ENCODE measurements at places on chromosomes 6 and 20.

- DNase-seq = no peak
Measured at GRCh38 chr6:14987490-14987889, 258.4 kb upstream of the JARID2 start.

GRCh38 chr20:16535277-16535676 is 38.0 kb downstream of the KIF16B start:
- no peak for DNase-seq

GRCh38 chr6:37646097-37646864 is 51.4 kb downstream of the MDGA1 start:
- DNase-seq = no peak

DNA sequence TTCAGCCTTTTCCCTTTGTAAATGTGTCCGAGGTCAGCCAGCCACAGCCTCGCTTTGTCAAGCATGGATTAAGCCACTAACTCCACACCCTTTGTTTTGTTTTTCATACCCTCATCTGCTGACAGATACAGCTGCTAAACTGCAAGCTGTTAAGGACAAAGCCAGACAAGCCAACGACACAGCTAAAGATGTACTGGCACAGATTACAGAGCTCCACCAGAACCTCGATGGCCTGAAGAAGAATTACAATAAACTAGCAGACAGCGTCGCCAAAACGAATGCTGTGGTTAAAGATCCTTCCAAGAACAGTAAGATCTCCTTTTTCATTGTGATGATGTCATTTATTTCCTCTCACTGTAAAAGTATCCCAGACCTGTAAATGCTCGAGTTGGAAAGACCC is 269.3 kb downstream of the ARHGAP18 start:
- DNase-seq = no peak

- no peak for DNase-seq
Measured at GRCh38 chr6:1777921-1778685, 168.4 kb downstream of the FOXC1 start.

DNA sequence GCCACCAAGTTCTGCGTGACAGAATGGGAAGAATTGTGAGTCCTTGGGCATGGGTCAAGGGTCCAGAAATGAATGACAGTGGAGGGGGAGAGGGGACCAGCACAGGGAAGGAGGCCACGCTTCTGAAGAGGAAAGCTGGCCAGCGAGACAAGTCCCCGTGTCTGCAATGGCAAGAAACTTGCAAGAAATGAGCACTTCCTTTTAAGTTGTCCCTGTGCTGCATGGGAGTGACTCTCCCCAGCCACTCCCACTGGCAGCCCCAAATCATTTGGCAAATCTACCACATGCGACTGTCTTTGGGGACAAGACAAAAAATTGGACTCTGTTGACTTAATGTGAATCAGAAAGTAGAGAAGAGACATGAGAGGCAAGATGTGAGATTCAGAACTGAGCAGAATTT is 242.2 kb upstream of the RREB1 start:
- DNase-seq = no peak

GRCh38 chr20:38303908-38304379 is at the start of gene BPI:
BPI (plus strand) TSS chr20:38304156; CDS start chr20:38304224, 68 bp downstream.
- peak; percentile 2 for DNase-seq

DNA sequence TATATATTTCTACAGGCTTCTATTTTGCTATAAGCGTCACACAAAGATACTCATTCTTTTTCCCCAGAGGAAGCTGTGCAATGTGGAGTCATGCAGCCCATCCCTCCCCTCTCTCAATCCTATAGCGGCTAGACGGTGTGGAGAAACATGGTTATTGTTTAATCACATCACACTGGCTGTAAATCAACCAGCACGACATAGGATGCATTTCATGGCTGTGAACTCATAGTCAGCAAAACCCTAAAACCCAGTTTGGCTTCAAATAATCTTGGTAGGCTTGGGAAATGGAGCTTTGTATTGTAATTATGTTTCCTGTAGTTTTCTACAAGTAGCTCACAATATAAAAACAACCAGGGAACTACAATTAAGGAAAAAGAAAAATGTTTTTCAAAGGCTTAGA is 16.8 kb downstream of the FOXC1 start:
- DNase-seq = no peak

DNA sequence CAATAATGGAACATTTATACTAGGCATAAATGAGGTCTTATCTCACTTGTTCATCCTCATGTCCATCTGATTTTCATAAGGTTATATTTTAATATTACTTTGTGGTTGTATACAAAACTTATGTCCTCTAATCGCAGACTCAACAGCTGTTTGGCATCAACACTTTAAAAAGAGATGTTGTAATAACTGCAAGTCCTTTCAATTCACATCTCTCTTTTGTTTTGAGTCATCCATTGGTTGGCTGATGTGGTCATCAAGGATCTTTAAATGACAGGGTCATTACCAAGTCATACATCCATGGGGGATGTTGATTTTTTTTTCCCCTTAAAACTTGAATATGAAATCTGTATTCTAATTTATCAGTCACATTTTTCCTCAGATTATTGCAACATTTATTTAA is 299.4 kb upstream of the NRSN1 start:
- DNase-seq = no peak

DNA sequence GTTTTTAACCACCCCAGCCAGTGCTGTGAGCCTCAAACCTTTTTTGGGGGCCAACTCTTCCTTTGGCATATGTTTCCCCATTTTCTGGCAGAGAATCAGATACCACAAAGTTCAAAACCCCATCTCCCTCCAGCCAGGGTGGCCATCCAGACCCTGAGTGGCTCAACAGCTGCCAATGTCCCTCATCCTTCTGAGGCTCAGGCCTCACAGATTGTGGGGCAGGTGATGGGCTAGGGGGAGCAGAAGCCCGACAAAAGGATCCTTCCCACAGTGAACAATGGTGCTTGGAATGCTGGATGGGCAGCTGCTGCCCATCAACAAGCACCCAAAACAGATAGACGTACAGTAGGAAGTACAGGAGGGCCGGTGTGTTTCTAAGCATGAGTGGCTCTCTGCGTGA is 42.6 kb upstream of the IL17A start:
- no peak for DNase-seq

DNA sequence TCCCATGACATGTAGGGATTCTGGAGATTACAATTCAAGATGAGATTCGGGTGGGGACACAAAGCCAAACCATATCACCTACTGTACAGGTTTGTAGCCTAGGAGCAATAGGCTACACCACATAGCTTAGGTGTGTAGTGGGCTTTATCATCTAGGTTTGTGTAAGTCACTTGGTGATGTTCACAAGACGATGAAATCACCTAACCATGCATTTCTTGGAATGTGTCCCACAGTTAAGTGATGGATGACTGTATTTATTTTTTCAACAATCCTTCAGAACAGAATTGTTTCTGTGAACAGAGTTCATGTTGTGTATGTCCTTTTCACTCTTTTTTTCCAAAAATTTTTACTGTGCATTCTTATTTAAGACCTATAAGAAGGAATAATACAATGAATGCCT is 76.1 kb downstream of the DTD1 start:
- no peak for DNase-seq

- no peak for DNase-seq
Measured at GRCh38 chr20:50521221-50522052, 11.3 kb downstream of the PTPN1 start.

- DNase-seq = no peak
Measured at GRCh38 chr20:46293084-46293483, 15.2 kb downstream of the CDH22 start.

- no peak for DNase-seq
Measured at GRCh38 chr20:44404204-44405181, 49.0 kb downstream of the HNF4A start.

DNA sequence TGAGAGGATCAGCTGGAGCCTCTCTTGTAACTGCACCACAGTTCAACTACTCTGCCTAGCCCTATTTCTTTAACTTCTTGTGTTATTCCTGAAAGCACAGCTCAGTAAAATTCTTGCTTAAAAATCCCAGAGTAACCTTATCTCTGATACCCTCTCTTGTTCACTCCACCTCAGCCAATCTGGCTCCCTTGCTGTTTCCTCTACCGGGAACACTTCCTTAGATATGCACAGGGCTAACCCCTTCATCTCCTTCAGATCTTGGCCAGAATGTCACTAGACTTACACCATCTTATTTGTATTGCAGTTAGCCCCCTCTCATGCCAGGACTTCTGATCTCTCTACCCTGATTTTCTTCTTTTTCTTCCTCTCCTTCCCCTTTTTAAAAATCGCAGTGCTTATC is 2.6 kb upstream of the ZKSCAN3 start:
- DNase-seq = no peak

DNA sequence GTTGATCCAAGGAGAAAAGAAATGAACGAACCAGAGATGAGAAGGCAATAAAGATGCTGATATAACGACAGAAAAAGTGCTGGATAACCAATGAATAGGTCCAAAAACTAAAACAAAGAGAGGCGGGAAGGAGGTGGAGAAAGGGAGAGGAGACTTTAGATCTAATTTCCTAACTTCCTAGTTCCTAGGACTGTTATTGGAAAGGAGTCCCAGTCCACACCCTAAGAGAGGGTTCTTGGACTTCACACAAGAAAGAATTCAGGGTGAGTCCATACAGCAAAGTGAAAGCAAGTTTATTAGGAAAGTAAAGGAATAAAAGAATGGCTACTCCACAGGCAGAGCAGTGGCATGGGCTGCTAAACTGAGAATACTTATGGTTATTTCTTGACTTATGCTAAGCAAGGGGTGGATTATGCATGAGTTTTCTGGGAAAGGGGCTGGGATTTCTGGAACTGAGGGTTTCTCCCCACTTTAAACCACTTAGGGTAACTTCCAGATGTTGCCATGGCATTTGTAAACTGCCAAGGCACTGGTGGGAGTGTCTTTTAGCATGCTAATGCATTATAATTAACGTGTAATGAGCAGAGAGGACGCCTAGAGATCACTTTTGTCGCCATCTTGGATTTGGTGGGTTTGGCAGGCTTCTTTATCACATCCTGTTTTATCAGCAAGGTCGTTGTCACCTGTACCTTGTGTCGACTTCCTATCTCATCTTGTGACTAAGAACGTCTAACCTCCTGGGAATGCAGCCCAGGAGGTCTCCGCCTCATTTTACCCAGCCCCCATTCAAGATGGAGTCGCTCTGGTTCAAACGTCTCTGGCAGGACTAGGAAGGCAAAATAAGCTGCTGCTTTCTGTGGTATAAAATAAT is 60.9 kb upstream of the RBM24 start:
- no peak for DNase-seq

- DNase-seq = no peak
Measured at GRCh38 chr6:166977621-166978525, 21.3 kb upstream of the CEP43 start.

DNA sequence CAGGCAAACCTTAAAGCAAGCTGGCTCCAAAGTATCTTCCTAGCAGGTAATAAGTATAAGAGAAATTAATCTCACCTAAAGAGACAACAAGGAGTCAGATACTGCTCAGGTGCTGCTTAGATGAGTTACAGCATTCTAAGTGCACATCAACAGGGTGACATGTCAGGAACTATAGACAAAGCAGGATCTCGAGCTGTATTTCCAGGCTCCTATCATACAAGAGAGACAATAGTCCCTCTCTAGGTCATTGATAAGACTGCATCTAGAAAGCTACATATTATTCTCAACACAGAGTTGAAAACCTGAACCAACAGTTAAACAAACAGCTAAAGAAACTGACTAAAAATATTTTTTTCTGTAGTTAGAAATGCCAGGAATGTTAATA is 3.9 kb downstream of the PTPRK start:
- DNase-seq = no peak

DNA sequence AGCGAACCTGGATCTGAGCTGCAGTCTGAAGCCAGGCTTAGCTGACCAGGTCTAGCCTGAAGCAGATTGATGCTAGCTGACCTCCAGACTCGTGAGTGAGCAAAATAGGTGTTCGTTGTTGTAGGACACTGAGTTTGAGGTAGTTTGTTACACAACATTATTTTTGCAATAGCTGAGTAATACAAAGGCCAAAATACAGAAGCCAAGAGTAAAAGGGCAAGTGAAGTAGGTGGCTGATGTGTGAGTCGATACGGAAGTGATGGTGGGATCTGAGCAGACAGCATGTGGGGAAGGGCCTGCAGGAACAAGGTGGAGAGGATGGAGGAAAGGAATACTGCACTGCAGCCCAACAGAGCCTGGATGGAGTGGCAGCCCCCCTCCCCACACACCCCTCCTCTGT is 8.5 kb upstream of the SPATS1 start:
- DNase-seq = no peak

- no peak for DNase-seq
Measured at GRCh38 chr6:40791004-40791403, 203.8 kb upstream of the LRFN2 start.

GRCh38 chr20:40192081-40192480 is 497.0 kb downstream of the MAFB start:
- no peak for DNase-seq

DNA sequence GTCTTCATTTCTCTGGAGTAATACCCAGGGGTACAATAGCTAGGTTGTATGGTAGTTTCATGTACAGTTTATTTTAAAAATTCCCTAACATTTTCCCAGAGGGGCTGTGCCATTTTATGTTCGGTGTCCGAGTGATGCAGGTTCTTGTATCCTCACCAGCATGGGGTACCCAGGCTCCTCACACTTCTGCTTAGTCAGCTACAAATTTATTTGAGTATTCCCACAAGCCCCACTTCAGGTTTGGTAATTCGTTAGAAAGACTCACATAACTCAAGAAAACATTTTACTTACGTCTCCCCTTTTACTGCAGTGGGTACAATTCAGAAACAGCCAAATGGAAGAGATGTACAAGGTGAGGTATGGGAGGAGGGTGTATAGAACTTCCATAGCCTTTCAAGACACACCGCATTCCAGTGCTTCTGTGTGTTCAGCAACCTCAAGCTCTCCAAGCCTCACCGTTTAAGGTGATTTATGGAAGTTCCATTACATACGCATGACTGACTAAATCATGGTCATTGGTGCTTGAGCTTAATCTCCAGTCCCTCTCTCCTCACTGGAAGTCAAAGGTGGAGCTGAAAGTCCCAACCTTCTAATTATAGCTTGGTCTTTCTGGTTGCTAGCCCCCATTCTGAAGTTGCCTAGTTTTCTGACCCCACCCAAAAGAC is 18.1 kb downstream of the RIPK1 start:
- no peak for DNase-seq

DNA sequence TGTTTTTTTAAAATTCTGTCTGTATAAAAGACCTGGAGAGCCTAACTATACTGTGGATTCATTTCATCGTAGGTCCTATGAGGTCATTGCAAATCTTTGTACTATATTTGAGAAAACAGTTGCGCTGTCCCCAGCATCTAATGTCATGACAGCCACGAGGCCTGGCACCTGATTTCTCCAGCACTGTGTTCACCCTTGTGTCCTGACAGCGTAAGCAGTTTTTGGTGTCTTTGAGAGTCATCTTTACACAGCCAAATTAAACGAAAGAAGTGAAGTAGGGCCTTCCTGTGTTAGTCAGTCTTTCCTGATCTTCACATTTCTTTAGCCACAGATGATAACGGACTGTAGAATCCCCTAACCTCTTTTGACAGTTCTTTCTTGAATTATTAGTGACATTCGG is 70.6 kb upstream of the PHACTR2 start:
- DNase-seq = no peak

DNA sequence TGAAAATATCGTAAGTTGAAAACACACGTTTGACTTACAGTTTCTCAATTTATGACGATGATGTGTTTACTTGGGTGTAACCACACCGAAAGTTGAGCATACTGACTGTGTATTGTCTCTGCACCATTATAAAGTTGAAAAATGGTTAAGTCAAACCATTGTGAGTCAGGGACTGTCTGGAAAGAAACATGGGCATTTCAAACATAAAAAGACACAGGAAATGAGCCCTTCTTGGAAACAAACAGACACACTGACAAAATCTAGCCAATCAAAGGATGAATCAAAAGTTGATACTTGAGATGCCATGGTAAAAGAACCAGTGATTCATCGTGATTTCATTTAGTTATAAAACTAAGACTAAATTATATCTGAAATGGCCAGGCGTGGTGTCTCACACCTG is 5.3 kb downstream of the POPDC3 start:
- no peak for DNase-seq
